ENCODE measurements at places on chromosomes 4 and X. TPM values are rescaled to one million over a fixed set of nuclear protein-coding genes. Genes with fewer than 3 reads are reported as not detected.

The RHOXF2 gene
- not detected for total RNA-seq

DNA sequence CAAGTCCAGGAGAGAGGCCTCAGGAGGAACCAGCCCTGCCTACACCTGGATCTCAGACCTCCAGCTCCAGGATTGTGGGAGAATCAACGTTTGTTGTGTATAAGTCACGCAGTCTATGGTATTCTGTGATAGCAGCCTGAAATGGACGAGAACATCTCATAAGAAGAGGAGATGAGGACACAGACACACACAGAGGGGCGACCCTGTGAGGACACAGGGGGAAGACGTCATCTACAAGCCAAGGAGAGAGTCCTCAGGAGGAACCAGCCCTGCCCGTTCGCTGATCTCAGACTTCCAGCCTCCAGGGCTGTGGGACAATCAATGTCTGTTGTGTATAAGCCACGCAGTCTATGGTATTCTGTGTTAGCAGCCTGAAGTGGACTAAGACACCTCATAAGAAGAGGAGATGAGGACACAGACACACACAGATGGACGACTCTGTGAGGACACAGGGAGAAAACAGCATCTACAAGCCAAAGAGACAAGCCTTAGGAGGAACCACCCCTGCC, 20.3 kb downstream of the P2RY8 start:
- DNase-seq, result no peak

DNA sequence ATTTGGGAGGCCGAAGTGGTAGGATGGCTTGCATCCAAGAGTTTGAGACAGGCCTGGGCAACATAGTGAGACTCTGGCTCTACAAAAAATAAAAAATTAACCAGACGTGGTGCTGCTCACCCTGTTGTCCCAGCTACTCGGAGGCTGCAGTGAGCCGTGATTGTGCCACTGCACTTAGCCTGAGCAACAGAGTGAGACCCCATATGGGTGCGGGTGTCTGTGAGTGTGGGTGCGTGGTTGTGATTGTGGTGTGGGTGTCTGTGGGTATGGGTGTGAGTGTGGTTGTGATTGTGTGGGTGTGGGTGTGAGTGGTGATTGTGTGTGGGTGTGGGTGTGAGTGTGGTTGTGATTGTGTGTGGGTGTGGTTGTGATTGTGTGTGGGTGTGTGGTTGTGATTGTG, 114.6 kb downstream of the UBE2K start:
- no peak for DNase-seq

- DNase-seq, result no peak
Measured at GRCh38 chrX:53347948-53348347, 66.6 kb upstream of the IQSEC2 start.

DNA sequence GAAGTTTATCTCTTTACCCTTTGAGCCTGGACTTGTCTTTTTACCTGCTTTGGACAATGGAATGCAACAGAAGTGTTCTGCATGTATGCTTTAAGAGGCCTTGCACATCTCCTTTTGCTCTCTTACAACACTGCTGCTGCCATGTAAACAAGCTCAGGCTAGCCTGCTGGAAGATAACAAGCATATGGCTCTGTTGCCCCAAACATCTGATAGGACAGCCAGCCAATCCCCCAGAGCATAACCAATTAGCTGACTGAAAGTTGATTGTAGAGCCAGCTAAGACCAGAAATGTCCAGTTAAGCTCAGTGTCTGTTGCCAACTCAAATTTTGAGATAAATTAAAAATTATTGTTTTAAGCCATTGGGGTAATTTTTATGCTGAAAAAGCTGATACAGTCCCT, 510.6 kb upstream of the CNKSR2 start:
- DNase-seq, result no peak

GRCh38 chr4:152501846-152502536, 33.9 kb downstream of the FBXW7 start:
- DNase-seq, result no peak

GRCh38 chrX:30513284-30513683, 64.3 kb downstream of the TASL start:
- no peak for DNase-seq

GRCh38 chrX:70998411-70999027, 67.6 kb upstream of the SLC7A3 start:
- DNase-seq, result no peak

GRCh38 chr4:93646233-93646930, 182.2 kb upstream of the ATOH1 start:
- DNase-seq, result no peak

The NAT8L gene
- total RNA-seq, result 18.8 TPM

The GLRA3 gene
- total RNA-seq, result not detected

- DNase-seq, result no peak
Measured at GRCh38 chr4:56448301-56448700, 12.2 kb downstream of the PAICS start.

- DNase-seq, result no peak
Measured at GRCh38 chr4:4388311-4388790, 1.4 kb downstream of the NSG1 start.

DNA sequence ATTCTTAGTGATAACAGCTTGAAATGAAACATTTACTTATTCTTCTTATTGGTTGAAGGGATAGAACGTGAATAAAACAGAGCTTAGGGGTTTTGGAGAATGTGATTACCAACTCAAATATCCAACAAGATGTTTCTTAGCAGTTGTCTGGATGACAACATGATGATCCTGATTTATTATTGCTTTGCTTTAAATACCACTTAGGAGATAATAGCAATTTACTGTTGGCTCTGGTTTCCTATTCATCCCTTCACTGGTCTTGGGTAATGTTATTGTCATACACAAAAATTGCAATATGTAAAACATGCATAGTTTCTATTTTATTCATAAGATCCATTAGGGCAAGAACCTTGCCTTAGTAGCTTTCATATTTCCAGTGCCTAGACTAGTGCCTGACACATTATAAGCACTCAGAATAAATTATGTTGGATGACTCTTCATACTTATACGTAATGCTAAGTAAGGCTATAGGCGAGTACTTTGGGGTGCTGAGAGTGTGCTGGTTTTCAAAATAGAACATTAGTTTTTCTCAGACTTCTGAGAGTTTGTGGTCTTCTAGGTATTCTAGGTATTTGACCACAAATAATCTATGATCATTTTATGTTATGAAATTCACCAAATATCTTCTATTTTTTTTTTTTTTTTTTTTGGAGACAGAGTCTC, 58.6 kb upstream of the PGRMC2 start:
- no peak for DNase-seq

The SASH3 gene
- 3.6 TPM for total RNA-seq

The LRRC66 gene
- total RNA-seq, result 0.33 TPM

DNA sequence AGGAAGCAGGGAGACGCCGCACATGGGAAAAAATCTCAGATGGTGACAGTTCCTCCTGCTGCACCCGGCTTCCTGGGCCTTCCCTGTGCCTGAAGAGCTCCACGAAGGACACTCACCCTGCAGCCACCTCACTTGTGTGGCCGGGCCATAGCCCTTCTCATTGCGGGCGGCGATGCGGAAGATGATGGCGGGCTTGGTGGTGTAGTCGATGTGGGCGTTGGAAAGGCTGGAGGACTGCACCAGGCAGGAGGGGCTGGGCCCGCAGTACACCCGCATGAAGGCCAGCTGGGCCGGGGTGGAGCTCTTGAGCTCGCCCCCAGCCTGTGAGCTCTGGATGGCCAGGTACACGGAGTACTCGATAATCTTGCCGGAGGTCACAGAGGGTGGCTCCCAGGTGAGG, 5.7 kb upstream of the RENBP start:
- DNase-seq, result no peak

DNA sequence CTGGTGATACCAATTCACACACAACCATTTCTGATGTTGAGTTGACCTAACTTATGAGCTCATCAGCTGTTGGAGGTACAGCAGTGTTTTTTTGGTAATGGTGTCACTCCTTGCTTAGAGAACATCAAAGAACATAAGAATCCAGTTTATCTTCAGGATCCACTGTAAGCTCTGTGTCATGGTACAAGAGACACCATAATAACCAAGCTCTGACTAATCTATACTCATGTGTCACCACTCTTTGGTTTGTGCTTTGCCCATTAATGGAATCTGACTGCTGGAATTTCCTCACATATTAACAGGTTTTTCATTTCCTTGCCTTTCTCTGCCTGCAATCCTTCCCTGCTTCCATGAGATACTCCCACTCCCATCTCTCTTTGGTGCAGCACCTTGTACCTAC, 735.1 kb upstream of the LCORL start:
- no peak for DNase-seq

- no peak for DNase-seq
Measured at GRCh38 chrX:19862634-19863211, 24.7 kb downstream of the SH3KBP1 start.

- no peak for DNase-seq
Measured at GRCh38 chrX:155611302-155611701, 1.4 kb downstream of the TMLHE start.

- no peak for DNase-seq
Measured at GRCh38 chr4:1402021-1402515, 4.2 kb downstream of the NKX1-1 start.

DNA sequence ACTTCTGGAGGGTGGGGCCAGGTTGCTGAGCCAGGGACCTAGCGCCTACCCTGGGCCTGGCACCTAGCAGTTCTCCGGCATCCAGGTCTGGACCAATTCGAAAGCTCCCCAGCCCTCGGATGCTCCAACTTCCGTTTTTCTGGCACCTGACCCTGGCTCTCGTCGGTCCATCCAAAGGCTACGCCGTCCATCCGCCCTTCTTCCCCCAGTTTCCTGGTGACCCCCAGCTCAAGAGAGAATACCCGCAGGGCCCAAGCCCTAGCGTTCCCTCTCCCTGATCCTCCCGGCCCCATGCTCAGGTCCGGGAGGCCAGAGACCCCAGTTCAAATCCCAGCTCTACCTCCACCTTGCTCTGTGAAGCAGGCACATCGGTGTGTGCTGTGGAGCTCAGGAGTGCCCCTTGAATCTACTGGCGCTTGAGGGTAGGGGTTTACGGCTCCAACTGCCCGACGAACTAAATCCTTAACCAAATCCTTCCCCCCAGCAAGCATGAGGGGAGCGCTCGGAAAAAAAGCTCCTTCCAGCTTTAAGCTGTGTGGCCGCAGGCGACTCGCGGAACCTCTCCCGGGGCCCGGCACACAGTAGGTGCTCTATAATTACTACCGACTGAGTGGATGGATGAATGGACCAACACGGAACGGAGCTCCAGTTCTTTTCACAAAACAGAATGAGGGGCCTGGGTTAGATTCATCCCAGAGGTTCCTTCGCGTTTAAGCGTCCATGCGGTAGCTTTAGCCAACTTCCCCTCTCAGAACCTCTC, 1.1 kb downstream of the CRMP1 start:
- DNase-seq, result no peak

GRCh38 chrX:115462406-115462805, 98.6 kb upstream of the PLS3 start:
- DNase-seq, result no peak

DNA sequence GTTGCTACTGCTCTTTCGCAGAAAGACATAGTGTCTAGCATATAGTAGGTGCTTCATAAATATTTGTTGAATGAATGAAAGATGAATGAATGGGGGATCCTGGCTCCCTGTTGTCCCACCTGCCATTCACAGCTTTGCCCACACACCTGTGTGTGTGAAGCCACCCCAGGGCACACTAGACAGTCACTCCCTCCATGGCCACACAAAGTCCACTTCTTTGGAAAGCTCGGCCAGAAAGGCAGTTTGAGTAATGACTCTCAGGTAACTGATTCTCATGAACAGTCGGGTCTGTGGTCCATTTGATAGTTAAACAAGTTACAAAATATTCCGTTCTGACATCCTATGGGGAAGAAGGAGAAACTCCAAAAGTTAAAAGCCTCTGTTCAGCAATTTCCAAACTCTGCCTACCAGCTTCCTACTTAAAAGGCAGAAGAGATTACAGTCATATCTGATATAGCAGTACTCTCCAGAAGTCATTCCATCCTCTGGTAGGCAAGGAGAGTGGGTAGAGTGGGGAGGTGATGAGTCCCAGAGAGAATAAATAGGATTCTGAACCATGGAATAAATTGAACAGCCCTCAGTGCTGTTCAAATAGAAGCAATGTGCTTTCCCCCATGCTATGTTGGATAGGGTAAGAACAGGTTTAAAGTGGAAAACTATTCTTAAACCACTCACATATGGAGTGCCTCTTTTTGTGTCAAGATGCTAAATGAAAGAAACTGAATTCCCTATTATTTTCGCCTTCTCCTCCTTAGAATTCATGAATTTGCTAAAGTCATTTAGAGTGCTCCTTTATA, 204.9 kb upstream of the GALNT7 start:
- DNase-seq, result no peak

The SPACA5 gene
- not detected for total RNA-seq

All from body of pancreas (tissue), 4 donors.